ENCODE measurements at places on chromosomes 7 and 10. TPM values are rescaled to one million over a fixed set of nuclear protein-coding genes. Genes with fewer than 3 reads are reported as not detected.

DNA sequence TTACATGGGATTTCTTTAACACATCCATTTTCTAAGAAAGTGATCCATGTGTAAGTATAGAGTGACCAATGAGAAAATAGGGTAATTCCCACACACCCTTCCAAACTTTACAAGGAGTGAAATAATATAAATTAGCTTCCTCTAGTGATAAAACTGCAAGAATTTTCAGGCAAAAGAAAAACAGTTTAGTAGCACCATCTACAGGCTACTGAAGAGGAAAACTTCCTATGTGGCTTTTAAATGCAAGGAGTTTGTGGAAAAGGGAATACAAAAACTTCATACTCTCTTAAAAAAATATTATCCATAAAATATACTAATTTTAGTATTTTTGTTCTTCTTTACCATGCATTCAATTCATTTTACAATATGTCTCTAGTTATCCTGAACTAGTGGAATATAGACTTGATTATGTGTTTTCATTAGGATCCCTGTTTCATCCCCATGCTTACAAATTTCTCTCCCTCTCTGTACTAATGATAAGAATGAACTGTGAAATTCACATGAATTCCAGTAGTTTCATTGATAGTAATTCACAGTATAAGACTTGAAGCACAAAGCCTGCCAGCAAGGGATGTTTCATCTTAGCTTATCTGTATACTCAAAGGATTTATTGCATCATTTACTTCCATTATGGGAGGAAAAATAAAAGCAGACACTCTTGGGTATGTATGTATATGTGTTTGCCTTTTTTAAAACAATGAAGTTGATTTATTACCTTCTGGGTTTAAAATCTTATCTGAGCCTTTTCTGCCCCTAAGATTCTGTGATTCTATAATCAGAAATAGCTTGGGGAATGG is 442.9 kb downstream of the AUTS2 start:
- DNase-seq = no peak
- no peaks in the 10 kb centered on the region for H3K4me1 ChIP-seq
- no peak overlapping the region for H3K4me3 ChIP-seq
- no peaks in the 10 kb centered on the region for H3K27me3 ChIP-seq
- H3K27ac ChIP-seq = no peak overlapping the region

GRCh38 chr10:132395704-132396493 is 1.1 kb upstream of the PWWP2B start:
- peak overlapping the region; percentile 38 for H3K4me3 ChIP-seq
- no peaks in the 10 kb centered on the region for H3K36me3 ChIP-seq
- no peaks in the 10 kb centered on the region for H3K27me3 ChIP-seq
- DNase-seq = no peak
- H3K4me1 ChIP-seq = peaks cover 38% of the 10 kb centered on the region

GRCh38 chr7:90671571-90671970 is 75.5 kb downstream of the CDK14 start:
- no peaks in the 10 kb centered on the region for H3K27me3 ChIP-seq
- no peak overlapping the region for H3K27ac ChIP-seq

- no peak for DNase-seq
- H3K36me3 ChIP-seq = no peaks in the 10 kb centered on the region
- H3K27me3 ChIP-seq = no peaks in the 10 kb centered on the region
- H3K4me3 ChIP-seq = no peak overlapping the region
These were observed 5.5 kb upstream of the LIPN start for GRCh38 chr10:88754287-88754686.

- H3K27ac ChIP-seq = no peak overlapping the region
- DNase-seq = no peak
- no peaks in the 10 kb centered on the region for H3K27me3 ChIP-seq
- H3K4me3 ChIP-seq = no peak overlapping the region
- no peaks in the 10 kb centered on the region for H3K36me3 ChIP-seq
These were observed 70.0 kb downstream of the ATRNL1 start for GRCh38 chr10:115163129-115163528.

DNA sequence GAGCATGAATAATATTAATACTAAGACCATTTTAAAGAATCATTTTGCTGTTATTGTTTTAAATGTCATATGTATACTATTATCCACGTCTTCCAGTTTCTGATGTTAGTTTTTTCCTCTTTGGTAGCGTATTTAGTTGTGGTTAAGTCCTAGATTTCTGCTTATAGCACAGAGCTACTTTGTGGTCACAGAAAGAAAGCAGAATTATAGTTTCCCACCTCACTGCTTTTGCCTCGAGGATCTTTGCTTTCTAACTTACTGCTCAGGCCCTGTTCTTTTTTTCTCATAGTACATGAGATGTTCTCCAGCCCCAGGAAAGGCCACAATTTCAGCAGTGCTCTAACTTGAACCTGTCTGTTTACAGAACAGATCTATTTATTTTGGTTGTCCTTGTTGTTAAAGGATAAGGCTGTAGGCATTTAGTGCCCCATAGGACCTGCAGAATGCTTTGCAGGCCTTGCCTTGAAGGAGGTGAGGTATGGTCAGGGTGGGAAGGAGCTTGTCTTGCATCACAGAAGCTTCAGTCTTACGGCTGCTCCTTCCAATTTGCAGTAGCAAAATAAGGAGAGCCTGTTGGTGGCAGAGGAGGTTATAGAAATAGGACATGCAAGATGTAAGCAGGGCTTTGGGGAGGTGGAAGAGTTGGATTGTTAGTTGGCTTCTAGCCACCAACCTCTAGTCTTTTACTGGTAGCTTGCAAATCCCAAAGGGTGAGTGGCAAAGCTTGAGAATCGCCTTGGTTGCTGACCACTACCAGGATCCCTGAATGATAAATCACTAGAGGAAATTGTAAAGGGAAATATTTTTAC is 129.1 kb downstream of the LRRC4 start:
- no peak for DNase-seq
- no peak overlapping the region for H3K4me3 ChIP-seq
- no peak overlapping the region for H3K27ac ChIP-seq
- no peaks in the 10 kb centered on the region for H3K27me3 ChIP-seq
- peaks cover 9% of the 10 kb centered on the region for H3K36me3 ChIP-seq
- no peaks in the 10 kb centered on the region for H3K4me1 ChIP-seq

DNA sequence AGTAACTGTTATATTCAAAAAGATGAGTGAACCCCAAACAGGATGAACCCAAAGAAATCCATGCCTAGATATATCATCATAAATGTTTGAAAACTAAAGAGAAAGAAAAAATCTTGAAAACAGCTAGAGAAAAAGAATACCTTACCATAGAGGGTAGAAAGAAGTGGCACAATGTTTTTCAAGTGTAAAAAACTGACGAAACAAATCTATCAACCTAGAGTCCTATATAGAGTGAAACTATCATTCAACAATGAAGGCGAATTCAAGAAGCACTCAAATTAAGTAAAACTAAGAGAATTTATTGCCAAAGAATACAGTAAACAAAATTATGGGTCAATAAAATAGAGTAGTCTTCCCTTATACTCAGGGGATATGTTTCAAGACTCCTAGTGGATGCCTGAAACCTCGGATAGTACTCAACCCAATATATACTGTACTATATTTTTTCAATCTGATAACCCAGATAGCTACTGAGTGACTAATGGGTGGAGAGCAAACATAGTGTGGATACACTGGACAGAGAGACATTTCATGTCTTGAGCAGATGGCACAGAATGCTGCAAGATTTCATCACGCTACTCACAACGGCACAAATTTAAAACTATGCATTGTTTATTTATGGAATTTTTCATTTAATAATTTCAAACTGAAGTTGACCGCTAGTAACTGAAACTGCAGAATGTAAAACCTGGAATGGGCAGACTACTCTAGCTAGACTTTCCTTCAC is 52.6 kb upstream of the TMEM106B start:
- no peak overlapping the region for H3K27ac ChIP-seq
- no peaks in the 10 kb centered on the region for H3K27me3 ChIP-seq
- H3K36me3 ChIP-seq = no peaks in the 10 kb centered on the region
- H3K4me1 ChIP-seq = no peaks in the 10 kb centered on the region

DNA sequence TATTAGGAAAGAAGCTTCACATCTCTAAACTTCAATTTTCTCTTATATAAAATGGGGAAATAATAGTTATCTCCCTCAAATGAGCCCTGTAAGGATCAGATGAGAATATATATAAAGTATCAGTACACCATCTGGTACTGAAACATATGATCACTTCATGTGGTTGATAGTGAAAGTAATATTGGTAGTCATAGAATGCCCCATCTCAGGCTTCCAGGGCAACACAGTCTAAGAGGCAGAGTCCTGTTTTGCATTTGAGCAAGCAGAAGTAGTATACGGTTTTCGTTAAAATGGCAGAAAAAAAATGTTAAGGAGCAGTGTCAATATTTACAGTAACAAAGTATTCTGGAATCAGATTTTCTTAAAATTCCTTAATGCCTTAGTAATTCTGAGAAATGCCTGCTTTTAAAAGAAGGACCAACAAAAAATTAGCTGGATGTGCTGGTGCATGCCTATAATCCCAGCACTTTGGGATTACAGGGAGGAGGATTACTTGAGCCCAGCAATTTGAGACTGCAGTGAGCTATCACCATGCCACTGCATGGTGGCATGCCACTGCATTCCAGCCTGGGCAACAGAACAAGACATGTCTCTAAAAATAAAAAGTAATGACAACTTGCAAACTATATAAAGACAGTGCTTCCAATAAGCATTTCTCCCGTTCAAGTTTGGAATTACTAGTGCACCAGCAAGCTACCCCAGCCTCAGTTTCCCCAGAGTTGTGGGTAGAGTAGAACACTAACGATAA is 19.8 kb downstream of the KBTBD2 start:
- H3K27me3 ChIP-seq = no peaks in the 10 kb centered on the region
- H3K4me3 ChIP-seq = no peak overlapping the region
- H3K27ac ChIP-seq = no peak overlapping the region
- H3K36me3 ChIP-seq = peaks cover 73% of the 10 kb centered on the region
- H3K4me1 ChIP-seq = no peaks in the 10 kb centered on the region
- no peak for DNase-seq

- no peaks in the 10 kb centered on the region for H3K36me3 ChIP-seq
- peaks cover 4% of the 10 kb centered on the region for H3K27me3 ChIP-seq
These were observed 53.7 kb downstream of the SLC16A12 start for GRCh38 chr10:89481662-89482061.

GRCh38 chr10:72146071-72146470 is 57.7 kb upstream of the SPOCK2 start:
- H3K27me3 ChIP-seq = no peaks in the 10 kb centered on the region
- no peak overlapping the region for H3K4me3 ChIP-seq
- no peaks in the 10 kb centered on the region for H3K4me1 ChIP-seq
- no peaks in the 10 kb centered on the region for H3K36me3 ChIP-seq

DNA sequence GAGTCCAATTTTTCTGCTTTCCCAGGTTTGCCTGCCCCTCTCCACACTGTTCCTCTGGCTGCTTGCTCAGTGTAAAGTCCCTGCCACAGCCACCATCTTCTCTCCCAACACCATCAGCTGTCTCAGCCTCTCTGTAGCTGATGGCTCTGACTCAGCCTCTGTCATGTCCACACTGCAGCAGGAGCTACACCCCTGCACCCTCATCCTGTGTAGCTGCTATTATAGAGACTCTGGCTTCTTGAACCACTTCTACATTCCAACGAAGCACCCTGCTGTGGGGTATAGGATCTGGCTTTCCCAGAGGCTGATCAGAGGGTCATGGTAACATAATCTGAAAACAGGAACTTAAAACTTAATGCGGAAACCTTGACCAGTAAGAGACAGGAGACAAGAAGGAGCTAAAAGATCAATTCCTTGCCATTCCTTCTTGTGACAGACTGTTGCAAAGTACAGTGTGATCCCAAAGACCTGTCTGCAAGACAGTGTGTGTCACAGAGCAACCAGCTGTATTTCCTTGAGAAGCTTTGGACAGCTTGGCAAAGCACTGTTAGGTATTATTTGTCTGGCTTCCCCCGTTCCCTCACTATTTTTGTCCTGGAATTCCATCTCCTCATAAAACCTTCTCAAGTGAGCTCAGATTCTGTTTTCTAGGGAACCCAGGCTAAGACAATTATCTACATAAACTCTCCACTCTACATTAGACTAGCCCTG is 42.3 kb downstream of the NRCAM start:
- no peak for DNase-seq
- no peak overlapping the region for H3K4me3 ChIP-seq
- no peaks in the 10 kb centered on the region for H3K4me1 ChIP-seq

The OPN4 gene
- total RNA-seq = not detected

The HPSE2 gene
- total RNA-seq = not detected

The ADRB1 gene
- total RNA-seq = 0.11 TPM

The DUS4L gene
- total RNA-seq = 14.4 TPM

The ZNF485 gene
- total RNA-seq = 0.75 TPM

The LCOR gene
- total RNA-seq = 56.0 TPM

The ANXA8 gene
- not detected for total RNA-seq

The PKD2L1 gene
- not detected for total RNA-seq

Measured in CD4-positive, alpha-beta T cell (primary cell).